ENCODE measurements at places on chromosomes 3 and 15.

DNA sequence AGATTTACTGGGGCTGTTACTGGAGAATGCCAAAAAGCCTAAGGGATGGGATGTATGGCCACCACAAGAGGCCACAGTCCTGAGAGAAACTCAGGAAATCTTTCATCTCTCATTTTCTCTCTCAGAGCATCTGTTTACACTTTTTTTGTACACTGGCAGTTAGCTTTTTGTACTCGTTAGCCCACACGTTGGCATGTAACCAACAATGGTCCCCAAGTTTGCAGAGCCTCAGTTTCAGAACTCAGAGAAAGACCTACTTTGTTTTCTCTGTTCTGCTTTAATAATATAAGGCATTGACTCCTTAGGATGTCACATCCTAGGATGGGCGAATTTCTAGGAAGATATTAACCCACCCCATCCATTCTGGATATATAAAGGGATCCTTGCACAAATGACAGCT, 183.5 kb downstream of the SUCNR1 start:
- no peak for DNase-seq

- DNase-seq: no peak
Observed at GRCh38 chr15:85551221-85551832, 170.9 kb downstream of the AKAP13 start.

DNA sequence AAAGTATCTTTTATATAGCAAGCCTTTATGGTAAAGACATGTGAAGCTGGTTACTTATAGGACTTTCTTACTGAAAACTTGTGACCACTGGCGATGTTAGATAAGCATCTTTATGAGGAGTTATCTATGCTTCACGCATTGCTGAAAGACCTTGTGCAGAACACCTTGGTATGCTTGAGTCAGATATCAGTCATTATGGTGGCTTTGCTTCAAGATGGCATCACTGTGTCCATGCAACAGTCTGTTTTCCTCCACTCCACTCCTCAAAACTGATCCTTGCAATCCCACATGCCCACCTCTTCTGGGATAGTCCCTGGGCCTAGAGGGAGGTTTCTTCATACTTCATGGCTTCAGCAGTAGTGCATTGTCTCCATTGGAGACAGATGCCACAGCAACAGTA, 656.3 kb downstream of the ZNF385D start:
- no peak for DNase-seq

DNA sequence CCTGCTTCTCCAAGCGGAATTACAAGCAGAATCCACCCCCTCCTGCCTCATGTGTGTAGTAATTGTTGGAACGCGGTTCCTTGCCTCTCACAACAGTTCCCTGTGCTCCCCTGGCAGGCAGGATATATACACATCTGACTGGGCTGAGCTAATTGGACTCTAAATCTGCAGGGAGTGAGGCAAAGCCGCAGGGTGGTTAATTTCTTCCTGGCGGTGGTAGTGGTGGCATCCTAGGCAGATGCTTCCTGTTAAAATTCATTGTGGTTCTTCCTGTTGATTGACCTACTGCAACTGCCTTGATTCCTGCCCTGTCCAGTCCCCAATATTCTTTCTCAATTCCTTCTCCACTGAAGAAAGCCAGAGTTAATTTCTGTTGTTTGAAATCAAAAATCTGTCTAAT, 202.9 kb upstream of the PROK2 start:
- peak; percentile 10 for DNase-seq

DNA sequence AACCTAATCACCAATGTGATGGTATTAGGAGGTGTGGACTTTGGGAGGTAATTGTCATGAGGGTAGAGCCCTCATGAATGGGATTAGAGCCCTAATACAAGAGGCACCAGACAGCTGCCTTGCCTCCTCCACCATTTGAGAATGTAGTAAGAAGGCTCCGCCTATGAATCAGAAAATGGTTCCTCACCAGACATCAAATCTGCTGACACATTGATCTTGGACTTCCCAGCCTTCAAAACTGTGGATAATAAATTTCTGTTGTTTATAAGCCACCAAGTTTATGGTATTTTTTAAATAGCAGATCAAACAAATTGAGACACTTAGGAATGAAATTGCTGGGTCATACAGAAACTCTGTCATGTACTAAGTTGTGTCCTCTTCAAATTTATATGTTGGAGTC, 56.8 kb upstream of the COL6A5 start:
- no peak for DNase-seq

- DNase-seq: no peak
Observed at GRCh38 chr3:186375443-186375842, 13.4 kb upstream of the DGKG start.

DNA sequence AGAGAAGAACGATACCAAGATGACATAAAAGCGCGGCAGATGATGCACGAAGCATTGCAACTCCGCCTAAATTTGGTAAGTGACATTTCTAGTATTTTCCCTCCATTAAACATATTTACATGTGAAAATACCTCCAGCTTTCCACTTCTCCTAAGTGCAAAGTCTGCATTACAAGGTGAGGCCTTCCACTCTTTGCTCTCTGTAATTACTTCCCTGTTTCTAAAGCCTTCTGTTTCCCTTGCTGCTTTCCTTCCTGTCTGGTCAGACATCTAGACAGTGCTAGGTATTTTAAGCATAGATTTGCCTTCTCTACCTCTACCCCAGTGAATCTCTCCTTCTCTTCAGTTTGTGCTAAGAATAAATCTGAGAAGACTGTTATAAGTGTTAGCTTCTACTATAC, 1.9 kb downstream of the P2RY12 start:
- no peak for DNase-seq

DNA sequence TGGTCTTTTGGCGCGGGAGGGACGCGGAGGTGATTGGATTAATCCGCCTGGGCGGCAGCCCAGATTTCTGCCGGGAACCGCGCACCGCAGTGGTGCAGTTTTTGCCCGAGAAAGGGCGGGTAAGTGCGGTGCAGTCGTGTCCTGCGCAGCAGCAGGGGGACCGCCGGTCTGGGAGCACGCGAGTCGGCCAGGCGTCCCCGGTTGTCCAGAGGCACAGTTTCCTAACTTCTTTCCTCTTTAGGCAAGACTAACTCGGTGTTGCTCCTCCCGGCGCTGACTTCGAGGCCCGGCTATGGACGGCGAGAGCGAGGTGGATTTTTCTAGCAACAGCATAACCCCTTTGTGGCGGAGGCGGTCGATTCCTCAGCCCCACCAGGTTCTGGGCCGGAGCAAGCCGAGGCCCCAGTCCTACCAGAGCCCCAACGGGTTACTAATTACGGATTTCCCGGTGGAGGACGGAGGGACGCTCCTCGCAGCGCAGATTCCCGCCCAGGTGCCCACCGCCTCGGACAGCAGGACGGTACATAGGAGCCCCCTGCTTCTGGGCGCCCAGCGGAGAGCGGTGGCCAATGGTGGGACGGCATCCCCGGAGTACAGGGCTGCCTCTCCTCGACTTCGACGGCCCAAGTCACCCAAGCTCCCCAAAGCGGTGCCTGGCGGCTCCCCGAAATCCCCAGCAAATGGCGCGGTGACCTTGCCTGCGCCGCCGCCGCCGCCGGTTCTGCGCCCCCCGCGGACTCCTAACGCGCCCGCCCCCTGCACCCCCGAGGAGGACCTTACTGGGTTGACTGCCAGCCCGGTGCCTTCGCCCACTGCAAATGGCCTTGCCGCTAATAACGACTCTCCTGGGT, 736 bp downstream of the ARHGEF26 start:
- DNase-seq: no peak

DNA sequence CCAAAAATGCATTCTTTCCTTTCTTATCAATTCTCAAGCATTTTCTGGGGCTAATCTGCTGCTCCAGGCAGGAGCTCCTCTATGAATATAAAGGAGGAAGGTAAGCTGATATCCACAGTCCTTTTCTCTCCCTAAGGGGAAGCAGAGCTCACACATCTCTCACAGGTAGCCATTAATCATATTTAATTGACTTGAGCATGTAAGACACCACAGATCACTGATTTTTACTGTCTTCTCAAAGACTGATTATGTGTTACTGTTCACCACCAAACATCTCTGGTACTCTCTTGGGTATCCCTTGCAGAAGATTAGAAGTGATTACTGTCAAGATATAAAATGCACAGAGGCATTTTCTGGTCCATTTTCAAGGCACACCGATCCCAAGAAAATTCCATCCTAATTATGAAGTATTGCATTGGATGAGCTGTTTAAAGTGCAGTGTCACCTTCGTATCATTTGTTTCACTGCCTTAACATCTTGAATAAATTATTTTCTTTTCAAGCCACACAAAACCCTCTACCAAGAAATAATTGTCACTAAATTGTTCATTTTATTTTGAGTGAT, 100.7 kb downstream of the ARPP21 start:
- no peak for DNase-seq

GRCh38 chr3:7630351-7630911, 769.5 kb downstream of the GRM7 start:
- DNase-seq: no peak

GRCh38 chr15:79736435-79737000, 160.3 kb downstream of the MTHFS start:
- no peak for DNase-seq

GRCh38 chr15:77877869-77878577, 199.5 kb downstream of the TBC1D2B start:
- no peak for DNase-seq

DNA sequence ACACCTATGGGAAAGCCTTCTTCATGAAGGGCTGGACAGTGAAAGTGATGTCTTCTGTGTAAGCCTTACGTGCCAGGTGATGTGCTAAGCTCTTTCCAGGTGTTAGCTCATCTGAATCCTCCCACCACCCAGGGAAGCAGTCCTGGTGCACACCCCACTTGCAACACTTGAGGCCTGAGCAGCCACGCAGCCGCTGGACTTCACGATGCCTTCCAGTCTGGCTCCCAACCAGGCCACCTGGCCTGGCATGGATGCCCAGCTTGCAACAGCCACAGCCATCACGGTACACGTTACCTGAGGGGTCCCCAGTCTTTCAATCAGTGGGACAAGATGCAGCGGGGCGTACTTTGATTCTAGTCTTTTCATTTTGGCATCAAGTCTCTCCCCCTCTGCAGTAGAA, 35.8 kb downstream of the NIPA2 start:
- DNase-seq: no peak

All from adrenal gland (tissue), 19 donors.